Activated naive CD4-positive, alpha-beta T cell treated with anti-CD3 and anti-CD28 coated beads for 36 hours (primary cell): ENCODE measurements at places on chromosomes 16 and 17. TPM values are rescaled to one million over a fixed set of nuclear protein-coding genes. Genes with fewer than 3 reads are reported as not detected.

The TMC8 gene
- total RNA-seq: 105 TPM

The CCL7 gene
- total RNA-seq: not detected

The CD300LB gene
- total RNA-seq: not detected

The KRTAP1-5 gene
- total RNA-seq: not detected

The GCGR gene
- not detected for total RNA-seq

The SCPEP1 gene
- total RNA-seq: 11.7 TPM

The TP53I13 gene
- total RNA-seq: 37.2 TPM

The KRTAP9-4 gene
- total RNA-seq: not detected

The MYH1 gene
- not detected for total RNA-seq

The SPATA22 gene
- not detected for total RNA-seq

The OTOP3 gene
- total RNA-seq: not detected

The OR2C1 gene
- total RNA-seq: not detected

The SYT17 gene
- not detected for total RNA-seq

The SMPD3 gene
- total RNA-seq: 0.40 TPM

The INCA1 gene
- 0.21 TPM for total RNA-seq

The KRT16 gene
- total RNA-seq: not detected

The YPEL2 gene
- 4.3 TPM for total RNA-seq

The WRAP53 gene
- total RNA-seq: 13.7 TPM

The GUCY2D gene
- total RNA-seq: not detected
